ENCODE measurements at places on chromosomes 3 and 15.

GRCh38 chr3:3802046-3802445 lies 2.8 kb downstream of the LRRN1 start:
- DNase-seq, result no peak

GRCh38 chr3:156760333-156760732 lies 65.8 kb upstream of the LEKR1 start:
- no peak for DNase-seq

DNA sequence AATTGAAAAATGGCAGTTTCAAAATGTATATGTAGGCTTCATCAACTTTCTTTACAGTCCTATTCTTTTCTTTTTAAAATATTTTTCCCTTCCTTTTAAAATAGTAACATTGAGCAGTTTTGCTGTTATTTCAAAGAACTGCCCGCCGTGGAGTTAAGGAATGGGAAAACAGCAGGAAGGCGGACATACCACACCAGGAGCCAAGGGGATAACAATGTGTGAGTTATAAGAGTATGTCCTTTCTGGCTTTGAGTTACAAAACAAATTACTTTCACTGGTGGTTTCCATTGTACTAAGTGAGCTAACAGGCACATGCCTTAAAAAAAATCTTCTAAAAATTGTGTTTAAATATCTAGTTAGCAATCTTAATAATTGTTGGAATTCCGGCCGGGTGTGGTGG lies 37.4 kb upstream of the FBXL22 start:
- no peak for DNase-seq

DNA sequence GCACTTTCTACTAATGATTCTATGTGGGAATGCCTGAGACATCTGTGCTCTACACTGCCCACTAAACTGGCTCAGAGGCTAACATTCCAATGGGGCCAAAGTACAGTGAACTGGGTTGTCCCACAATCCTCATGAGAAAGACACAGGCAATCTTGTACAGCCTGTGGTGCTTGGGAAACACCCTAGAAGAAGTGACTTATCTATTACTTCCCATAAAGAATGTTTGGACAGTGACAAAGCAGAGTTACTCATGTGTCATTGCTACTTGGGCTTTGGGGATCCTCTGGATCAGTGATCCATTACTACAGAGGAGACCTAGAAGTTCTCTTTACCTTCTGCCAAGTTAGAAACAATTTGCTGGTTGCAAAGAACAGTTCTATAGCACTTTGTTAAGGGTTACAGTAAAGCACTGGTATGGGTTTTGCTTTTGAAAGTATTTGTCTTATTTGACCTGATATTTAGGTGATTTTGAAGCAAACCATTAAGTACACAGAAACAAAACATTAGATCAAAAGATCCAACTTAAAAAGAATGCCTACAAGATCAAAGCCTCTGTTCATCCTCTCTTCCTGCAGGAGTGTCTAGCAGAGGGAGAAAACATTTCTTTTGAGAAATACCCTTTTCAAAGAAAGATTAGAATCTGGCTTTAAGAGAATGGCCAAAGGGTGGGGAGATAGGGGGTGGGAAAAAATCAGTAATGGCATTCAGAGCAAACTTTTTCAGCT lies 75.8 kb downstream of the CTNNB1 start:
- no peak for DNase-seq

DNA sequence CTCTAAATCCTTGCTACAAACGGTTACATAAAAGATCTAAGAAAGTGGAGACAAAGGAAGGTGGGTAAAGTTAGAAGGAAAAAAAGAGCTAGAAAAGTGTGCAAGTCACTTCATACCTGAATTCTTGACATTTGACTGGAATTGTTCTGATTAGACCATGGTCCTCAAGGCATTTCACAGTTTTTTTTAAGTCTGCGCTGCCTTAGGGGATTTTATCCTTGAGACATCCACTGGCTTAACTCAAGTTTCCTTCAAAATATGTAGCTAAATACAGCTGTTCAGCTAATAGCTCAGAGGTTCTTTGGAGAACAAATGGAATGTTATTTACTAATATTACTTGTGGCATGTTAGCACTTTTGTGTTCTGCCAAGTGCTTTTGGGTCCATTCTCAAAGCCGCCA lies 236.9 kb downstream of the TP63 start:
- DNase-seq, result no peak

- DNase-seq, result no peak
Measured at GRCh38 chr3:138511945-138512344, 77.5 kb downstream of the ESYT3 start.

DNA sequence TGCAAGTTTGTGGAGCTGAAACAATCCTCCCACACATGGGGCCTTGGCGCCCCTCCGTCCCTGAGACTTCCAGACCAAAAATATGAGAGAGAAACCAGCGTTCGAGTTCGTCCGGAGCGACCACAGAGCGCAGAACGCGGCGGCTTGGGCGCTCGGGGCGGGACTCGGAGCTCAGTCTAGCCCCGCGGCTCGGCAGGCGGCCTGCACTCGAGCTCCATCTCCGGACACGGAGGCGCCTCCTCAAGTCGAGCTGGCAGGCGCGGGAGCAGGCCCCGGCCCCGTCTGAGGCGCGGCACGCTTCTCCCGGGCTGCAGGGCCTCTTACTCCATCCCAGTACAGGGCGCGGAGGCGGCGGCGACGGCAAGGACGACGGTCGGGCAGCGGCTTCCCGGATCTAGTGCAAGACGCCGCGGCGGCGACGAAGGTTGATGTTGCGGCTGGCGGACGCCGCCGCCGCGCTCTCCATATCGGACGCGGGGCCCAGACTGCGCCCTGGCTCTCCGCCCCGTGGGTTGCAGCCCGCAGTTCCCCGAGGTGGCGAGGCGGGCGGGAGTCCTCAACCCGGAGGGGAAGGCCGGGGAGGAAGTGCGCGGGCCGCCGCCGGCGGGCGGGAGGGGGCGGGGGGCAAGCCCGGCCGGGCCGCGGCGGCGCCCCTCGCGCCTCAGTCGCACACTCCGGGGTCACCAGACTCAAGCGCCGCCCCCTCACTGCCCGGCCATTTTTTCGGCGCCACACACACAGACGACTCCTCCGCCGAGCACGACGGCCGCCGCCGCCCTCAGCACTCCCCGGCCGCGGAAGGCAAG lies 674 bp downstream of the MSL2 start:
- DNase-seq, result peak; percentile 76

- no peak for DNase-seq
Measured at GRCh38 chr3:87873136-87873535, 185.7 kb downstream of the CGGBP1 start.

DNA sequence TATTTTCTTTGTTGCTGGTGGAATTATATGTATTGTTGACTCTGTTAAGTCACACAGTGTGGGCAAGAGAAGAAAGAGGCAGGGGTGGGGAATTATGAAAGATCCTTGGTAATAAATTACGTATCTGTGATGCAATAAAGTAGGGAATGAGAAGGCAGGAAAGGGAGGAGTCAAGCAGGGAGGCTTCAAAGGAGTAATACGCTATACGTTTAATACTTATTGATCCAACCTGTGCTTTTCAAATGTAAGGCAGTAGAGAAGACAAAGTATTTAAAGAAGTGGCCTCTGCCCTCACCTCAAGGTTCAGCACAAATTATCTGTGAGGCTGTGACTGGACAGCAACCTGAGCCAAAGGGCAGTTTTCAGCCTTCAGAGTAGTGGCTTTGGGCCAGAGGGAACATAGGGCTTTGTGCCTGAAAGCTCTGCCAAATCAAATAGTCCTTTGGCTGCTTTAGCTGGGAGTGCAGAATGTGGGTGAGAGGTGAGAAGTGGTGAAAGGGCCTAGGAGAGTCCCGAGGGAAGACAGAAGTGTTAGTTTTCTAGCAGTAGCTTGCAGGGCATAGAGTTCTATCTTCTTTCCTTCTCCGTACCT lies 1.2 kb upstream of the PLIN1 start:
- no peak for DNase-seq

DNA sequence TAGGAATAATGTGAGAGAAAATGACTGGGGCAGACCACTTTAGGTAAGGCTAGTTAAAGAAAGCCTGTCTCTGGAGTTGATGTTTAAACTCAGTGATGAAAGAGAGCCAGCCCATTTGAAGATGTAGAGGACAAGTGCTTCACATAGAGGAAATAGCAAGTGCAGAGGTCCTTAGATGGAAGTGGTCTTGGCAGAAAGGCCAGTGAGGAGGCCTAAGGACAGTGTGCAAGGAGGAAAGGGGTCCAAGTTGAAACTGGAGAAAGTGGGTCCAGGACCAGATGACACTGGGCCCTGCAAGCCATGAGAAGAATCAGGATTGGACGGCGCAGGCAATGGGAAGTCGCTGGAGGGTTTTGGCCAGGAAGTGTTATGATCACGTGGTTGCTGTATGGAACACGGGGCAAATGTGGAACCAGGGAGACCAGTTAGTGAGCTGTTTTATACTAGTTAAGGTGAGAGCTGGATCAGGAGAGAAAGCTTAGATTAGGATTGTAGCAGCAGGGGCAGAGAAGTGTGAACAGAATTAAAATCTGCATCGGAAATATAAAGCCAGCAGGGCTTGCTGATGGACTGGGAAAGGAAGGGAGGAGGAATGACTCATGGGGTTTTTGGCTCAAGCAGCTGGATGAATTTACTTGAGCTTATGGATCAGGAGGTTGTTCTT lies 48.0 kb upstream of the SCAANT1 start:
- DNase-seq, result no peak

GRCh38 chr3:187237741-187238140 lies 40.5 kb downstream of the RTP1 start:
- DNase-seq, result no peak

GRCh38 chr3:38039101-38039898 lies at the start of gene DLEC1:
Gene DLEC1, plus strand, starts transcription at chr3:38039208. Its CDS starts 18 bp downstream, at chr3:38039226.
- no peak for DNase-seq

- DNase-seq, result no peak
Measured at GRCh38 chr15:59221511-59222505, 15.2 kb downstream of the LDHAL6B start.

All from amygdala (tissue), 56 donors.